H4 (cell line): ENCODE measurements at places on chromosomes 4 and X.

DNA sequence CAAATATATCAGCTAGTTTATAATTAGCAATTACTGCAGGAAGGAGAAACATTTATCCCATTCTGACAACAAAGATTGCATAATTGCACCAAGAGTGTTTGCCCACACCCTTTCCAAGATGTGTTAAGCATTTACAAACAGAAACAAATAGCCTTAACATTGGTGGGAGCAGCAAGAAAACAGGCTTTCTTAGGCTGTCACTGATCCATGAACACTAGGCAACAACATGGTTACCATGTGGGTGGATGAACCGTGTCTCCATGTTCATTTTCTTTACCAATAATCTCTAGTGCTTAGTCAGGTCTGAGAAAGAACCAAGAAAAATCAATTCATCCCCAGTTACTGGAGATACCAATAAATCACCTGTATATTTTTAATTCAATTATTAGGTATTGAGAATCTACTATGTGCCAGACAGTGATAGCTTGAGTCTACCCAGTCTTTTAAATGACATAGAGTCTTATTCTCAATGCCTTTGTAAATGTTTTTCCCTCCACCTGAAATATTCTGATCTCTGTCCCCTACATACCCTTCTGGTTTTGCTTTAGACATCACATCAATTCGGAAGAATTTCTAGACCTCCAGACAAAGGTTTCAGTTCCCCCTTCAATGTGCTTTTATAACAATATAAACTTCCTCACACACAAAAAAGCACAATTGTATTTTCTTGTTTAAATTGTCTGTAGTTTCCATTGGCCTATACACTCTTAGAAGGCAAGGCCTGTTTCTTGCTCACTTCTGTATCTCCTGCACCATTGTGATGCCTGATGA, 286.6 kb downstream of the PPP1R2C start:
- DNase-seq: no peak

GRCh38 chr4:25803720-25804225, 59.0 kb downstream of the SEL1L3 start:
- DNase-seq: no peak

DNA sequence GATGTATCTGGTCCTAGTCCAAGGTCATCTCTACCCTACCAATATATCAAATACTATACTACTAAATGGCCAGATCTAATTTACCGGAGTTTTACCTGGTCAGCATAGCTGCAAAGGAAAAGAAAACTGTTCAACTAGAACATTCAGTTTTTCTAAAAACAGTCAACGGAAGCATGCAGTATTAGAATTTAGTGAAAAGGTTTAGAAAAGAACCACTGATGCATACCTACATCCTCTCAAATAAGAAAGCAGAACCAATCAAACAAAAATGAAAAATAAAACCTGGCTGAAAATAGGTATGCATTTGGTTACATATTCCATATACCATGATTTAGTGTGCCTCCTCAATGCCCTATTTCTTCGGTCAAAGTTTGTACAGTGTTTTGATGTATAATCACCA, 140.0 kb downstream of the CHM start:
- DNase-seq: no peak

GRCh38 chr4:54384563-54384962, 155.5 kb downstream of the PDGFRA start:
- DNase-seq: peak; percentile 57

GRCh38 chrX:2650865-2651264, 40.2 kb upstream of the CD99 start:
- DNase-seq: no peak

GRCh38 chr4:173492315-173492714, 37.7 kb downstream of the HAND2 start:
- no peak for DNase-seq

DNA sequence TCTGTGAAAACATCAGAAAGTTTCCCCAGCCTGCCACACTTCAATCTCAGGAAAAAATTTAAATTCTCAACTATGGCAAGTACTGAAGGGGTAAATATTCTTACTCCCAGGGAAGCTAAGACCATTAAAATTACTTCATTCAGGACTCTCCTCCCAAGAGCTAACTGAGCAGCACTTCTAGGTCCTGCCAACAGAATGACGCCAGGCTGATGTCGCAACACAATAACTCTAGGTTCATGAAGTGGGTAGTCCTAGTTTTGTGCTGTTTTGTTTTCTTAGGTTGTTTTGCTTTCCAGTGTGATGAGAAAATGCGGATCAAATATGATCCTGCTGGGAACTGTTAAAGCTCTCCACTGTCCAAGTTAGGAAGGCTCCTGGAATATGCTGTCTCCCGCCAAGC, 180.0 kb downstream of the NKX6-1 start:
- peak; percentile 64 for DNase-seq

DNA sequence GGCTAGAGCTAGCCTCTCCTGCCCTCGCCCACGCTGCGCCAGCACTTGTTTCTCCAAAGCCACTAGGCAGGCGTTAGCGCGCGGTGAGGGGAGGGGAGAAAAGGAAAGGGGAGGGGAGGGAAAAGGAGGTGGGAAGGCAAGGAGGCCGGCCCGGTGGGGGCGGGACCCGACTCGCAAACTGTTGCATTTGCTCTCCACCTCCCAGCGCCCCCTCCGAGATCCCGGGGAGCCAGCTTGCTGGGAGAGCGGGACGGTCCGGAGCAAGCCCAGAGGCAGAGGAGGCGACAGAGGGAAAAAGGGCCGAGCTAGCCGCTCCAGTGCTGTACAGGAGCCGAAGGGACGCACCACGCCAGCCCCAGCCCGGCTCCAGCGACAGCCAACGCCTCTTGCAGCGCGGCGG, at the start of gene AR:
AR (plus strand) TSS at position 204 of the 400 bp plus-strand sequence. CDS start 1,126 bp downstream, outside the sequence.
- DNase-seq: peak; percentile 75

DNA sequence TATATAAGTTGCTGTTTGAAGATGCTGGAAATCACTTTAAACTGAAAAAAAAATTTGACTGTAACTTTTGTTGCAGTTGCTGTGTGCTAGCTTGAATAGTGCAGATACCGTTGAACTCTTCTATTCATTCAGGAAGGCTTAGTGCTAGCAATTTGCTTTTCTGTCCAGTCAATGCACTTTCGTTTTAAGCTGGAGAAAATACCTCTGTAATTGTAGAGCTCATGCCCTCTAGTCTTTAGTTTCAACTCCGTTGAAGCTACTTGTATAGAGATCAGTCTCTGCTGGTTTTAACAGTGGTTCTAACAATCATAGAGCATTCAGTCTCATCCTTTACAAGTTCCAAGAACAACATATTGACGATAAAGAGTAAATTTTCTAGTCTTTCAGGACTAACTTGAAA, 49.0 kb upstream of the TRPC3 start:
- DNase-seq: no peak

DNA sequence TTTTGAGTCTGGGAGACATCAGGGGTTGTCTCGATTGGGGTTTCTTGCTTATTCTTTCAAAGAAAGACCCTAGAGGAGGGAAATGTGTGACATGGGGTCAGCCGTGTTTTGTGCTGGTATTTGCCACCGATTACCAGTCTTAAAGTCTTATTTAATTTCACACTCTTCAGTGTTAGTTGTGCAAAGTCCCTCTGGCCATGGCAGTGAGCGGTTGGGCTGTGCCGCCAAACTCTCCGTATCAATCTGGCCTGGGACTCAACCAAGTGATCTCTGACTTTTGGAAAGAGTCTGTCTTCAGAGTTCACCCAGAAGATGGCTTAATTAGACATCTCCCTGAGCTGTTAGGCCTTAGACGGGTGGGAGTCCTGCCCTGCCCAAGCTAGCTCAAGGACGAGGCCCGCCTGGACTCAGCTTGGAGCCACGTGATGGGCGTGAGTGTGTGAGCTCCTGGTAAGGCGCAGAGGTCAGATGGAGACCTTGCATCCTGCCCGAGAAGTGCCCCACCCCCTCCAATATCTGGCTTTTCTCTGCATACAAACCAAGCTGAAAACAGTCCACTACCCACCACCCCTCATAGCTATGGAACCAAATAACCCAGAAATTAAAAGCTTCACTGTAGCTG, 3.8 kb upstream of the PITX2 start:
- no peak for DNase-seq

DNA sequence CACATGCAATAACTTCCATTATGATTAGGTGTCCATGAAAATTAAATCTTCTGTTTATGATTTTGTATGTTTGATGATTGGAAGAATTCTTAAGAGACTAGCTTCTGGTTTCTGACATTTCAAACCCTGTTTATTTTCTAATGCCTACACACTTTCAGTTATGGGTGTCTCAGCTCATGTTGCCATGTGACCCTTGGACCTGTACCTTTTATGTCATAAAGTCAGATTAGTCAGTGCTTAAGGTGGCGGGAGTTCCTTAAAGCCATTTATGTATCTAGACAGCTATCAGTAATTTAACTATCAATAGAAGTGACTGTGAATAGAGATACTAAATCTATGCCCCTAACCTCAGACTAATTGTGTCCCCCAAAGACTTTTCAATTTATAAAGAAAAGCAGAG, 155.6 kb downstream of the GBA3 start:
- no peak for DNase-seq

- peak; percentile 8 for DNase-seq
These were observed 101.6 kb upstream of the JADE1 start for GRCh38 chr4:128707864-128708263.

- DNase-seq: peak; percentile 70
These were observed 202.3 kb upstream of the CENPE start for GRCh38 chr4:103400405-103400804.

GRCh38 chr4:4599481-4600275, 57.8 kb upstream of the STX18 start:
- no peak for DNase-seq

- no peak for DNase-seq
These were observed 199.5 kb upstream of the PUDP start for GRCh38 chrX:7347465-7347864.

DNA sequence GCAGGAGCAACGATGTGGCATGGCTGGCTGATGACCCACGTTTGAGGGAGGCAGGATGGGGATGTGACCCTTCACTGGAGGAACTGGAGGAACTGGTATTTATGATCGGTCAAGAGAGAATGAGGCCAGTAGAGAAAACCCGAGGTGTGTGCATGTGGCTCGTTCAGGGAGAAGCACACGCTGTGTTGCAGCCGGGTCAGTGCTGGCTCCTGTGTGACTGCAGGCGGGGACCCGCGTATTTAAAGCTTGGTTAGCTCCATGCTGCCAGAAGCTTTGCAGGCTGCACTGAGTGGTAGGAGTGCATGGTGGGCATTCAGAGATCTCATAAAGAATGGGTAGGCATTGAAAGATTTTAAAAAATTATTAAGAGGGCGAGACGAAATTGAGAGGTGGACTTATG, 52.1 kb downstream of the NELFA start:
- no peak for DNase-seq

- no peak for DNase-seq
These were observed 27.5 kb upstream of the VBP1 start for GRCh38 chrX:155188786-155189185.

GRCh38 chr4:55528491-55528890, 18.2 kb downstream of the CLOCK start:
- DNase-seq: no peak

DNA sequence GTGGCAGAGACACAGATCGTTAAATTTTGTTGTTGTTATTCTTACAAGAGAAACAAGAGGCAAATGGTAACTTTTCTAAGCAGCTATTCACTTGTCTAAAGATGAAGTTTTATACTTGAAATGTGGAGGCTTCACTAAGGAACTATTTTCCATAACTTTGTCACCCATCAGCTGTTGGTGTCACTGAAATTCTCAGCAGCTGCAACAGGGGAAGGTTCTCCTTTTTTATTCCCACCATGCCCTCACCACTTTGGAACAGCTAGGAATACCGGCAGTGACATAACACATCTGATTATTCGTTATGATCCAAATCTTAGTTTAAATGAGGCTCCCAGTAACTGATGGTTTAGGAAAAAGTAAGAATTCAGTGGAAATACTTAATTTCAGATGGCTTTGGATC, 147.0 kb upstream of the LEF1 start:
- no peak for DNase-seq

- DNase-seq: peak; percentile 22
These were observed 136.5 kb downstream of the RNF150 start for GRCh38 chr4:140996766-140997165.

- DNase-seq: no peak
These were observed 169.1 kb downstream of the ARHGAP24 start for GRCh38 chr4:85644061-85644460.

- DNase-seq: peak; percentile 89
These were observed 89.8 kb downstream of the EMCN start for GRCh38 chr4:100428051-100428450.

- no peak for DNase-seq
These were observed 167.2 kb downstream of the SH3KBP1 start for GRCh38 chrX:19720236-19720635.

- DNase-seq: no peak
These were observed 142.0 kb downstream of the RTL3 start for GRCh38 chrX:78517124-78517523.
